Stimulated activated CD8-positive, alpha-beta memory T cell treated with anti-CD3 and anti-CD28 coated beads, Interleukin-15, amount 100 ng/mL, for 24 hours (primary cell): ENCODE measurements at places on chromosomes 2 and 18.

DNA sequence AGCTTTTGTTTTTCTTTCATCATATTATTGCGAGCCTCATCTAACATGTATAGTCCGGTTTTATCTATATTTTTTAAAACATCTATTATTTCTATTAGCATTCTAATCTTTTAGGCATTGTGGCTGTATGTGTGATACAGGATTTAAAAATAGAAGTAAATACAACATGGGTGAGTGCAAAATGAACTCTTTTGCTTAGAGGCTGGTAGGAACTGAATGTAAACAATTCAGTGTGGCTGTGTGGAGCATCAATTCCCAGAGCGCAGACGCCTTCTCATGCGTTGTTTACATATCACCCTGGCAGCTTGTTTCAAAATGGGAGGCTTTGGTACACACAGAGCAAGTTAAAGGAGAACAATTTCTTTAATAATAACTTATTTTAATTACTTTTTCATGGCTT lies 836 bp downstream of the DTNA start:
- no peak for DNase-seq

- DNase-seq: no peak
These were observed 89.4 kb downstream of the TNS1 start for GRCh38 chr2:217913436-217913835.

DNA sequence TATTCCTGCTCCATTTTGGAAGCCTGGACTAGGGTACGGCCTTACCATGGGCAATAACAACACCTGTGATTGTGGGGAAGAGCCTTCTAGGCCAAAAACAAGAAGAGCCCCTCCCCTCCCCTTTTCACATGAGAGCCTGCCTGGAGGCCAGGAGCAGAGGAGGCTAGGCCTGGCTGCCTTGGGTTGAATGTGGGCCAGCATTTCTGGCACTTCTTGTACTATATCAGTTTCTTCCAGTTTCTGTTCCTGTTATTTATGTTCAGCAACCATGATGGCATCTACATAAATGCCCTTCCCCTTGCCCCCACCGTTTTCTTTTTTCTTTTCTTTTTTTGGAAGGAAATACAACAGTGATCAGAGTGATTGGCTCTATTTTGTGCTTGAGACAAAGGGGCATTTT lies 58.4 kb downstream of the KCTD18 start:
- DNase-seq: no peak

- DNase-seq: no peak
These were observed 27.7 kb downstream of the FHL2 start for GRCh38 chr2:105371156-105371555.

- DNase-seq: no peak
These were observed 39.0 kb downstream of the NPC1 start for GRCh38 chr18:23547306-23547705.

GRCh38 chr2:23355001-23355400 lies 30.0 kb upstream of the KLHL29 start:
- no peak for DNase-seq

GRCh38 chr2:222375798-222376197 lies 48.5 kb upstream of the SGPP2 start:
- no peak for DNase-seq

- no peak for DNase-seq
These were observed 64.6 kb downstream of the THNSL2 start for GRCh38 chr2:88234760-88235159.

DNA sequence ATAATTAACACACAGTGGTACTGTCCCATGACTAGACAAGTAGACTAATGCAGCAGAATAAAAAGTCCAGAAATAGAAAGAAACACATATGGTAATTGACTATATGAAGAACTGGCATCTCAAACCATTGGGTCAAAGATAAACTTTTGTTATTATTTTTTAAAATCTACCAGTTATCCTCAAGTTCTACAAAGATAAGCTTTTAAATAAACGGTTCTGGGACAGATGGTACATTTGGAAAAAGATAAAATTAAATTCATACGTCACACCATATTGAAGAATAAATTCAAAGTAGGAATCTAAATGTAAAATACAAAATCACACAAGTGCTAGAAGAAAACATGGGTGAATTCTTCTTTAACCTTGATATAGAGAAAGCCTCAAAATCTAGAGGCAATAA lies 37.6 kb upstream of the PLEKHM3 start:
- no peak for DNase-seq

DNA sequence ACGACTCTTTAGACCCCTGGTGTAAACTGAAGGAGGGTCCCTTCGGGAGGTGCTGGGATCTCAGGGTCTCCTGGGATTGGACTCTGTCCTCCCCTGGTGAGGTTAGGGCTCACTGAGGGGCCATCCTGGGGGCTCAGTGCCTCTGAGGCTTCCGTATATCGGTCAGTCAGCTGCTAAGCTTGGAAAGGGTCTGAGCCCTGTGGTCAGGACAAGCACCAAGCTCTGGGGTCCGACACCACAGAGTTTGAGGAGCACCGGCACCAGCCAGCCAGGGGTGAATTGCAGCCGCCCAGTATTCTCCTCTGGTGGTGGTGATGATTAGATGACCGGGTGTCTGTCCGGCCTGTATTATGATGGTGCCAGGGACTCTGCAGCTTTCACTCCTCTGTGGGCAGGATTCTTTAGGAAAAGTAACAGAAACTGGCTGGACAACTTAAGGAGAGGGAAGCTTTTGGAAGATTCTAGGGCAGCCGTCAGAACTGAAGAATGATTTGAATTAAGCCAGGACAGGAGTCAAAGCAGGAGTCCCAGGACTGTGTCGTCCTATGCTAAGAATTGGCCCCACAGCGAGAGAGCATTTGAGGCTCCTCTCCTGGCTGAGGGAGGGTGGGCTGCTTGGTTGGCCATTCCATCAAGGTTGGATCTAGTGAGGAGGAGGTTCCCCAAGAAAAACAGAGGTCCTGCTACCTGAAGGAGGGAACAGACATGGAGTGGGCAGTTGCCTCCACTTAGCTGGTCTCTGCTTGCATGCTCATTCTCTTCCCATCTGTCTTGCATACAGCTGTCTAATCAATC lies 158.6 kb upstream of the HS6ST1 start:
- no peak for DNase-seq

GRCh38 chr2:43169099-43169945 lies 57.1 kb downstream of the ZFP36L2 start:
- no peak for DNase-seq

DNA sequence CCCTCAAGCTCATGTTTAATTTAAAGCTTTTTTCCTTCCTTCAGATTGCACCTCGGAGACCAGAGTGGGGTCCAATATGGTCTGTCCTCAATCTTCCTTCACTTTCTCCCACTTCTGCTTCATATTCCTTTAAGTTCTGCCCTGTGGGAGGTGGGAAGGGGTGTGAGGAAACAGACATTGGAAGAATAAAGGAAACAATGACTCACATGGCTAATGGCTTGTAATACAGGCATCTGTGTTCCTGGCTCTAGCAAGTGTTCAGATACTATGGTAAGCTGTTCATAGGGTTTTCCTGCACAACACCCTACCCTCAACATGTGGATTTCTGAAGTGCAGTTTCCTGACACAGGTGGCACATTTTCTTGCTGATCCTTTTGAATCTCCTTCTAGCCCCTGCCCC lies 209.5 kb downstream of the PIK3C3 start:
- DNase-seq: no peak

DNA sequence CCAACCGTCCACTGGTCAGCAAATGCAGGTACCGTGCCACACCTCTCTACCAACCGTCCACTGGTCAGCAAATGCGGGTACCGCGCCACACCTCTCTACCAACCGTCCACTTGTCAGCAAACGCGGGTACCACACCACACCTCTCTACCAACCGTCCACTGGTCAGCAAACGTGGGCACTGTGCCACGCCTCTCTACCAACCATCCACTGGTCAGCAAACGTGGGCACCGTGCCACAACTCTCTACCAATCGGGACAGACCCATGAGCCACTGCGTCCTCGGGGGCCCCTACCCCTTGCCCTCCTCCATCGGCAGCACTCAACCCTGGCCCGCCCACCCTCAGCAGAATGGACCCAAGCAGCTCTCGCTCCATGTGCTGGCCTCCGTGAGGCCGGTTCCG lies 226.4 kb upstream of the SALL3 start:
- DNase-seq: no peak

- no peak for DNase-seq
These were observed 10.2 kb downstream of the GPR55 start for GRCh38 chr2:230914886-230915285.

DNA sequence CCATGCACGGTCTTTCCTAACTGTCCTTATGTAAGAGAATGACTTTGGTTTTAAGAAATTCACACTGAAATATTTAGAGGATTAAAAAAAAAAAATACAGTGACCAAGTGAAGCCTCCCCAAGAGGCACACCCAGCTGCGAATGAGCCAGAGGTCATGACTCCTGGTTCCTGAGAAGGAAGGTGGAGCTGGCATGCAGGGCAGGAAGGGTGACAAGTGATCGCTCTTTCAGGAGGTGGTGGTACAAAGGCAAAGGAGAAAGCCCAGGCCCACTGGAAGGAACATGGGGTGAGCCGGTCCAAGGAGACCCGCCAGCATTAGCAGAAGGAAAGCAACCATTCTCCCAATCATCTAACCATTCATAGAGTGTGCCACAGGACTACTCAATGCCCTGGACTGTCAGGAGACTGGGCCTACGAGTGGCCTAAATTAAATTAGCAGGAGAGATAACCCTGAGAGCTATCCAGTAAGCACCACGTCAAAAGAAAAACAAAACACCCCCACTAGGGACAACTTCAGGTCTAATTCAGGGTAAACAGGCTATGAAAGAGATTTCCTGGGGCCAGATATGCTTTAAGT lies 7.8 kb downstream of the INO80C start:
- no peak for DNase-seq

DNA sequence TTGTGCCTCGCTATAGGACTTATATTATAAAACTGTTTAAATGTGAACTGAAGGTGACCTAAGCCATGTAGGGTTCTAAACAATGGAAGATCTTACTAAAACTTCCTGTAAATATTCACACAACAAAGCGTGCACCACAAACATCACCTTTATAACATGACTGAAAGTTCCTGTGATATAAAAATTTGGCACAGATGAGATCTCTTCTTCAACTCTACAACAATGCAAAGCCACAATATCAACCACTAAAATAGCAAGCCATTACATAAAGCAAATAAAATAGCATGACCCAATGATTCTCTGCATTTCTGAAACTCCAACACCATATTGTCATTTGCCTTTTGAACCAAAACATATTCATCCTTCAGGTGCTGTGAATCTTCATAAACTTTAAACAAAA lies 3.5 kb downstream of the YES1 start:
- DNase-seq: no peak

- DNase-seq: no peak
These were observed 22.8 kb downstream of the EHD3 start for GRCh38 chr2:31256611-31257382.

GRCh38 chr2:60067006-60067405 lies 486.4 kb downstream of the BCL11A start:
- no peak for DNase-seq

- DNase-seq: no peak
These were observed 220.5 kb downstream of the TWIST2 start for GRCh38 chr2:239068411-239068810.

- no peak for DNase-seq
These were observed 25.4 kb downstream of the DYSF start for GRCh38 chr2:71478806-71479205.

- no peak for DNase-seq
These were observed 53.2 kb downstream of the GBX2 start for GRCh38 chr2:236114959-236115358.

DNA sequence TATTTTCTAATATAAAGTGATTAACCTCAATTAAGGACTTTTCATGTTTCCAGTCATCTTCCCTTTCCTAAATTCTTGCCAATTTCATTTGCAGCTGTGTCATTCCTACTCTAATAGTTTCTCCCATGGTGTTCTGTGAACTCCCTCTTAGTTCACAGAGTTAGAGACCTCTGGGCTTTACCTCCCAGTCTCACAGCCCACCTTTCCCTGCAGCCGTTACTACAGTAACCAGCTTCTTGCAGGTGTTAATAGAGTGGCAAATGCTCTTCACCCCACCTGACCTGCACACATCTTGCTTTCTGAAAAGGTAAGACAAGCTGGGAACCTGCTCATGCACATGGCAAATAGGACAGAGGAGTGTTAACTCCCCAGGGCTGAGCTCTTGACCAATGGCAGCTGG lies 250.1 kb downstream of the FBXO15 start:
- DNase-seq: no peak
